ENCODE measurements at places on chromosomes 5 and 9.

- no peak for DNase-seq
These were observed 28.2 kb downstream of the HTR4 start for GRCh38 chr5:148626081-148626613.

- no peak for DNase-seq
These were observed 160.8 kb downstream of the CEMIP2 start for GRCh38 chr9:71607461-71607881.

DNA sequence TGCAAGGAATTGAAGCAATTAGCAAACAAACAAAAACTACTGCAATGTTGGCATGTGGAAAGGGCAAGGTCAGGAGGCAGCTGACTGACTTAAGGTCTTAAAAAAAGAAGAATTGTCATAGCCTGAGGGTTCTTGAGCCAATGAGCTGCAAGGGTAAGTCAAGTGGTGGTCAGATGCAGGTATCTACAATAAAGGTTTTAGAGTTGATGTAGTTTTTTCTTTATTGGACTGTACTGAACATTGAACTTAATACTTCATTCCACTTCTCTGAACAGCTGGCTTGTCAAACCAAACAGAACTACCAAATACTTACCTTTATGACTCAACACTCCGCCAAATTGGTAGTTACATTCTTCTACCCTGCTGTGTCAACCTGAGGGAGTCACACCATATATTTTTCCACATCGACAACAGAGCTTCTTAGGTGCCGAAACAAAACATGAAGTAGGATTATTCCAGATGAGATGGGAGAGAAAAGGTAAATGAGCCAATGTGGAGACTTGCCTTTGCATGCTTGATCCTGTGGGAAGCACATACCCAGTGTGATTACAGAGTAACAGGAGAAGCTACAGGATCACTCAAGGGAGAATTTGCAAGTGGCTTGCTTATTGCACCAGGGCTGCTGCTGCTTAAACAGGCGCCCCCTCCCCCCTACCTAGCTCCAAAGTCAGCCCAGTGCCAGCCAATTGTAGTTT is 35.3 kb downstream of the EQTN start:
- no peak for DNase-seq

DNA sequence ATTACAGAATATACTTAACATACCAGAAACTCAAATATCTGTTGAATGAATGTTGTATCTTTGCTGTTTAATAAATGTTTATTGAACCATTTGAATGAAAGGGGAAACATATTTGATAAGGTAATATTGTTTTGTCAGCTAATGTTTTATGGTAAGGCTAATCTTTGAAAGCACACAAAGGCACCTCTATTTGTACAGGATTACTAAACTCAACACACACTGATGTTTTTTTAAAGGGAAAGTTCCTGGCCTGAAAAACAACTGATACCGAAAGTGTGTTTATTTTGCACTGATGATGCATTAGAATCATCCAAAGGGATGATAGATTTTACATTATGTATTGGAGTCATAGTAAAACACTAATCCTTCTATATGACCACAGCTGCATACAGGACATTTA is 82.5 kb downstream of the ADCY2 start:
- DNase-seq: no peak

DNA sequence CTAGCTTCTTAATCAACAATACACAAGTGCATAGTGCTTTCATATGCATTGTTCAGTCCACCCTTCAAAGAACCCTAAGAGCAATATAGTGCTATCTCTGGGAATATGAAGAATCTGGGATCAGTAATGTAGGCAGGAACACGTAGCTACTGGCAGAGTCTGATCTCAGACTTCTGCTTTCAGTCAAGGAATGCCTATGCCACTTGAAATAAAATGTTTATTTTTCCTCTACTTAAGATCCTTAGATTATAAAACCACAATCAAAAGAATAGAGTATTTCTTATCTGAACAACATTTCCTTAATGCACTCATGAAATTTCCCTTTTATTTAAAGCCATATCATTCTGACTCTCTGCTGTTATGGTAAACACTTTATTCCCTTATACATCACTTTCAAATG is 1407.8 kb upstream of the C9orf72 start:
- no peak for DNase-seq

DNA sequence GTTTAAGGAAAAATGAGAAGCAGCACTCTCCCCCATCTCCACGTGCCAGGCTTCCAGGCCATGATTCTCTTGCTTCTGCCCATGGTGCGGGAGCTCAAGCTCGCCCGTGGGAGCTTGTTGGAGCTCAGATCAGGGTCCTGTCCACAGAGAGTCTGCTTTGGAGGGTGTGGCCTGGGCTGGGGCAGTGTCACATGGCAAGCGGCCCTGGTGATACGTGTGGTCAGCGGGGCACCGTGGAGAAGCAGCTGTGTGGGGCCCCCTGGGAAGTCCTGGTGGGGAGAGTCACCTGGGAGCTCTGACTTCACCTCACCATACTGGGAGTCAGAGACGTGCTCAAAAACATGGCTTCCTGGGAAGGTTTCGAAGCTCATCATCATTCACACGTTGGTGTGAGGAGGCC is 275.3 kb downstream of the GADD45G start:
- no peak for DNase-seq

DNA sequence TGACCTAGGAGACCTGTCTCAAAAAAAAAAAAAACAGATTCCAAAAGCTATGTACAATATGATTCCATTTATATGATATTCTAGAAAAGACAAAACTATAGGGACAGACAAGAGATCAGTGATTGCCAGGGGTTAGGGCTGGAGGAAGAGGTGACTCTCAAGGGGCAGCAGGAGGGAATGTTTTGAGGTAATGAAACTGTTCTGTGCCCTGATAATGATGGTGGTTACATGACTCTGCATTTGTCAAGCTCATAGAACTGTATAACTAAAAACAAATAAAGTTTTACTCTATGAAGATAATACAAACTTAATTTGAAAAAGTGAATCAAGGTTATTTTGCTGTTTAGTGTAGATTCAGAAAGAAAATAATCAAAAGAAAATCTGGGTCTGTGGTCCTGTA is 125.3 kb upstream of the IQGAP2 start:
- no peak for DNase-seq

- DNase-seq: no peak
These were observed 533.1 kb downstream of the NTRK2 start for GRCh38 chr9:85202596-85202995.

GRCh38 chr5:81241001-81241400 is 7.9 kb downstream of the CKMT2 start:
- no peak for DNase-seq

GRCh38 chr5:158848634-158849033 is 251.1 kb downstream of the EBF1 start:
- DNase-seq: no peak

- DNase-seq: peak; percentile 25
These were observed 8.6 kb downstream of the AGPAT2 start for GRCh38 chr9:136678624-136679023.

All from Kasumi-1 (cell line).